Suppressor macrophage treated with lipopolysaccharide for 4 hours (primary cell): ENCODE measurements at places on chromosomes 7 and 10.

GRCh38 chr10:84191106-84191505, 3.2 kb upstream of the CDHR1 start:
- DNase-seq: no peak

DNA sequence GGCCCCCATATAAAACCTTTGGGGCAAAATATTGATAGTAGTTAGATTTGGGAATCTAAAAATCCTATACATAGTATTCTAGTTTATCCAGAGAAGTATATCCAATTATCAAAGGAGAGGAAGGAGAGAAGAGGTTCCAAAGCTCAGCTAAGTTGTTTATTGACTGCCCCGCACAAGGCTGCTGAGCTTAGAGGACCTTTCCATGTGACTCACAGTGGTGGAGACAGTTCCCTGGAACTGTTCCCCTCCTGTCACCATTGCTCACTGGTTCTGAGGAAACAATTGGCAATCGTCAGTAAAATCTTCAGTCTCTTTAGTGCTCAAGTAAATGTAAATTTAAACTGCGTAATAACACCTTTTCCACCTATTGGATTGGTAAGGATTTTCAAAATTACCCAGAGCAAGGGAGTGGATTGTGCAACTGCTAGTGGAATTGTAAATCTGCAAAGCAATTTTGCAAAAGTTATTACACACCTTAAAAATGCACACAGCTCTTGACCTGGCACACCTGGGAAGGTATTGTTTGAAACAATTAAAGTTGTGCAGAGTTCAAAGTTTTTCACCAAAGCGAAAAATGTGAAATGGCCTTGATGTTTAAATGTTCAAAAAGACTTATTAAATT, 63.1 kb downstream of the EEPD1 start:
- peak; percentile 77 for DNase-seq

GRCh38 chr7:15936991-15937390, 250.5 kb upstream of the MEOX2 start:
- DNase-seq: no peak

DNA sequence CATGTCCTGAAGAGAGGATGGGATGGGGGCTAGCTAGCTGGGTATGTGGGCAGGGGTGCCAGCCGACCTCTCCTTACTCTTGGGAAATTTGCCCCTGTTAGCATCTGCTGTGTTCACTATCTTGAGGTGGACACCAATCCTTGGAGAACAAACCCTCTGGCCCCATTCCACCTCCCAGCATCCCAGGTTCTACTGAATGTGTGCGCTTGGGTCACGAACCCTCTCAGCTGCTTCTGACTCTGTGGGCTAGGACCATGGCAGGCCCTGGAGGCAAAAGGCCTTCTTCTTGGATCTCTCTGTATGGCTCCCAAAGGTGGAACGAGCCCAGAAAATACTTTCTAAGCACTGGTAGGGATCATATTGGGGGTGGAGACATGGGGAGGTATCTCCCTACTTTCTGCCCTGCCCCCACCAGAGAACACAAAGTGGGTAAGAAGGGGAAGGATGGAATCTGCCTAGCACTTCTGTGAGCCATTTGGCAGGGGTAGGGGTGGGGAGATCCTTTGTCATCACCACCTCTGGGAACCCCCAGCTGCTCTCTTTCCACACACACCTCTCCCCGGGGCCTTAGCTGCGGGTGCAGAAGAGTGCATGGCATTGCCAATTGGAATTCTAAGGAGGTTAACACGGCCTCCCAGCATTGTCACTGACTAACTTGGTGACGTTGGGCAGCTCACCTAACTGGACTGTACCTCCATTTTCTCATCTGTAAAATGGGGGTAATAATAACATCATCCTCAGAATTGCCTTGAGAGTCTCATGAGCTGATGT, 7.7 kb downstream of the UNC5B start:
- DNase-seq: no peak

DNA sequence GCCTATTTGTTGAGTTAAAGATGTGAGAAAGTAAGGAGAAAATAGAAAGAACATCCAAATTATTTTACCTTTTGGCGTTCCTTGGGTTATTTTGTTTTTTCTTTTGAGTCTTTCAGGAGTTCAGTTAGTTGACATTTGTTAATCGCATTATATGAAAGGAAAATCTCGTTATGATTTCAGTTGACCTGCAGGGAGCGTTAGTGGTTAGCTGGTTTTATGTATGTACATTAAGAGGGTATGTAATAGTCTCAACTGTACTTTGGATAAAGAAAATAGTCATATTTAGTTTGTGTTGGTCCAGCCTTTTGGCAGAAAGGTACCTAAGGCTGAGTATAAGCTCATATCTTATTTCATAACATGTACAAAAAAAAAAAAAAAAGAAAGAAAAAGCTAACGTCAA, 4.0 kb downstream of the BMPER start:
- no peak for DNase-seq

DNA sequence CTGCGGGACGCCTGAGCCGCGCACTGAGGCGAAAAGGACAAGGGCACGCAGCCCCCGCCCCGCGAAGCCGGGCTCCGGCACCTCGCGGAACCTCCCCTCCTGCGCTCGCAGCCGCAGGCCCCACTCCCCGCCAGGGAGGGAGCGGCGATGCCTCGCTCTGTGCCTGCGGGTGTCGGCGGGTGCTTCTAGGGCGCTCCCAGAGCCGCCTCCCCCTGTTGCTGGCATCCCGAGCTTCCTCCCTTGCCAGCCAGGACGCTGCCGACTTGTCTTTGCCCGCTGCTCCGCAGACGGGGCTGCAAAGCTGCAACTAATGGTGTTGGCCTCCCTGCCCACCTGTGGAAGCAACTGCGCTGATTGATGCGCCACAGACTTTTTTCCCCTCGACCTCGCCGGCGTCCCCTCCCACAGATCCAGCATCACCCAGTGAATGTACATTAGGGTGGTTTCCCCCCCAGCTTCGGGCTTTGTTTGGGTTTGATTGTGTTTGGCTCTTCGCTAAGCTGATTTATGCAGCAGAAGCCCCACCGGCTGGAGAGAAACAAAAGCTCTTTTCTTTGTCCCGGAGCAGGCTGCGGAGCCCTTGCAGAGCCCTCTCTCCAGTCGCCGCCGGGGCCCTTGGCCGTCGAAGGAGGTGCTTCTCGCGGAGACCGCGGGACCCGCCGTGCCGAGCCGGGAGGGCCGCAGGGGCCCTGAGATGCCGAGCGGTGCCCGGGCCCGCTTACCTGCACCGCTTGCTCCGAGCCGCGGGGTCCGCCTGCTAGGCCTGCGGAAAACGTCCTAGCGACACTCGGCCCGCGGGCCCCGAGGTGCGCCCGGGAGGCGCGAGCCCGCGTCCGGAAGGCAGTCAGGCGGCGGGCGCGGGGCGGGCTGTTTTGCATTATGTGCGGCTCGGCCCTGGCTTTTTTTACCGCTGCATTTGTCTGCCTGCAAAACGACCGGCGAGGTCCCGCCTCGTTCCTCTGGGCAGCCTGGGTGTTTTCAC, 519 bp downstream of the ITGB8 start:
- peak; percentile 67 for DNase-seq

DNA sequence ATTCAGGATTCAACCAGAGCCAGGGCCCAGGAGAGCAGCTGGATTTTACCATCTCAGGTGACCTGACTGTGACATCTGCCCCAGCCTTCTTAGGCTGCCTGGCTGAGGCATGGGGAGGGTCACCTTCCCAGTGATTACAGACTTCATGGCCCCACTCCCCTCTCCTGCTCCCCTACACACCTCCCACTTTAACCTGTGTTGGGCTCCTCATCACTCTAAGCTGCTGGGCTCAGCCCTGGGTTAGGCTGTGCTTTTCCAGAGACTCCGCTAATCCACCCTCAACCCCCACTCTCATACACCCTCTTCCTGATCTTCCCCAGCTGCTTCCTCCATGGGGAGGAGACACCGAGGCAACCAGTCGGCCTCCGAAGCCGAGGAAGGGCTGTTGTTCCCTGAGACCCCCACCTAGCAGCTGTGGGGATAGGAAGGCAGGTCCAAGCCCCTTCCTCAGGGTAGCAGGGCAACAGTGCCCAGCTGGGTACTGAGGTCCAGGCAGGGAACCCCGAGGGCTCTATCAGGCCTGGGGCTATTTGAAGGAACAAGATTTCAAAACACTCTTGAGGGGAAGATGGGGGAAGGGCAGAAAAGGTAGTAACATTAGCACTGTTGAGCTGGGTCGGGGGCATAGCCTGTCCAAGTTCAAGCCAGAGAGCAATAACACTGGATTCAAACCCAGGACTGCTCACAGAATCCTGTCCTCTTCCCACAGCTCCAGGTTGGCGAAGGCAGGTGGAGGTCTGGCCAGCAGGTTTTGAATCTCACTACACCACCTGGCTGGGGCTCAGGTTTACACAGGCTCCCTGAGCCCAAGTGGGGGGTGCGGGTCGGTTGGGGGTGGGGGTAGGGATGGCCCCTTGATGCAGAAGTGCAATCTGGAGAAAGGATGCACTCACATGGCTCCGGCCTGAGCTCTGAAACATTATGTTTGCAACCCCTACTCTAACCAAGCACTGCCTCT, 1.8 kb downstream of the IMPDH1 start:
- no peak for DNase-seq

- DNase-seq: no peak
Observed at GRCh38 chr10:24505759-24506158, 217.9 kb downstream of the ARHGAP21 start.

DNA sequence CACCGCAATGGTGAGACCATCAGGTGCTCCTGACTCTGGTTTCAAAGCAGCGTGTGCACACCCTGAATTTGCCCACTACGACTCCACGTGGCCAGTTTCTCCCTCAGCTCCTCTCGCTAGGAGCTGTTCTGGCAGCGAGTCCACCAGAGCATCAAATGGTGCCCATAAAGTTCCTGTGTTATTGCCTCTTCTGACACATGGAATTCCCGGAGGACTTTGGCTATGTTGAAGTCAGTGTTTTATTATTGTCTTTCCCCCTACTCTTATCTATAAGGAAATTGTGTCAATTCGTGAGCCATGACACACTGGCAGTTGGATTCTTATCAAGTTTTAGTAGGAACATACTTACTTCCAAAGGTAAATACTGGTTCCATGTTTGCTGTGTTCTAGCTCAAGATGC, 53.9 kb upstream of the NPVF start:
- DNase-seq: no peak

DNA sequence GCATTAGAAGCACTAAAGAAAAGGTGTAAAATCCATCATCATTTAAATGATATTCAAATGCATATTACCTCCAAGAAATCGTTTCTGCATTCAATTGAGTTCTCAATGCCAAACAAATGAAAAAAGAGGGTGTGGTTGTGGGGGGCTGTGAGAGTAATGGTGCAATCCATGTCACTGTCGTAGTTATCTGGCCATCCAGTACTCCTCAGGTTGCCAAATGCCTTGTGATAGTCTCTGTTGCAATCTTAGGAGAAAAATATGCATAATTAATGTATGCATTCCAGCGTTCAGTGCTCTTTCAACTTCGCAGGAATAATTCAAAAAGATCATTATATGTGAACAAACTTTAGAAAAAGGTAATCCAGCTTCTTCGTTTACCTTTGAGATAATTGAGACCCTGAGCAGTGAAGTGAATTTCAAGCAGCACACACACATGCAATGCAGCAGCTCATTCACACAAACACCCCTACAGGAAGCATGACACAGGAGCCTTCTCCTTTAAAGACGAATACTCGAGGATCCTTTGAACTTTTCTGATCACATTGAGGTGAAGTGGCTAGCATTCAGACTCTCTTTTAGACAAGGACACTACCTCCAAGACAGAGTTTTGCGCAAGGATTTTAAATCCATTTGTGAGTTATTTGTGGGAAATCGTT, 73.4 kb downstream of the OR13A1 start:
- no peak for DNase-seq

DNA sequence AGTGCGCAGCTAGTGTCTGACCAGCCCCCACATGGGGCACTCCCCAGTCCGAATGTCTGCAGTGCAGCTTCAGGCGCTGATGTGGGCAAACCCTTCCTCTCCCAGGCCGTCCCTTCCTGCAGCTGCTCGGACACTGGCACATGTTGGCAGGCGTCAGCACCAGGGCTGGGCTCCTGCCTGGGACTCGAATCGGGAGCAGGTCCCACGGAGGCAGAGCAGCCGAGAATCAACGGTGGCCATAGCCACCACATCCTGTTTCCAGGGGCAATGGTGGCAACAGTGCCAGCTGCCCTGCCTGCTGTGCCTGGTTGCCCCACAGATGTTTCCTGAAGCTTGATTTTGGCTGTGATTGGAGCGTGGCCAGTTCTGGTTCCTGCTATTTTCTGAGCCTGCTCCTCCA, 65.8 kb downstream of the MGMT start:
- no peak for DNase-seq

DNA sequence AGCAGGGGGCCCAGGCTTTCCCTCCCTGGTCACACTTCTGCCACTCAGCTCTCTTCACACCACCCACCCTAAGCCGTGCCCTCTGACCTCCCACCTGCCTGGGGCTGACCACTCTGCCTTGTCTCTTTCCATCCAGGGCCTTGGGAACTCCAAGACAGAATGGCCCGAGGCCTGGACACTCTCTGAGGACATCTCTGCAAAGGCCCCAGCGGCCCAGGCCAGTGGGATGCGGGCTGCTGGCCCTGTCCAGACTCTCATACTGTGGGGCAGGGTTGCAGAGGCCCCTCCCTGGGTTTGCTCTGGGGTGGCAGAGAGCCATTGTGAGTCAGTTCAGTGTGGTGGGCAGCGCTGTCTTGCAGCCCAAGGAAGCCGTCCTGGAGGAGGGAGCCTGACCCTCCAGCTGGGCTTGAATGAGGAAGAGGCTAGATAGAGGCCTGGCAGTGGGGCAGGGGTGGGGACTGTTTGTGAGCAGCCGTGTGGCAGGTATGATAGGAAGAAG, 39.9 kb upstream of the RABGEF1 start:
- no peak for DNase-seq

DNA sequence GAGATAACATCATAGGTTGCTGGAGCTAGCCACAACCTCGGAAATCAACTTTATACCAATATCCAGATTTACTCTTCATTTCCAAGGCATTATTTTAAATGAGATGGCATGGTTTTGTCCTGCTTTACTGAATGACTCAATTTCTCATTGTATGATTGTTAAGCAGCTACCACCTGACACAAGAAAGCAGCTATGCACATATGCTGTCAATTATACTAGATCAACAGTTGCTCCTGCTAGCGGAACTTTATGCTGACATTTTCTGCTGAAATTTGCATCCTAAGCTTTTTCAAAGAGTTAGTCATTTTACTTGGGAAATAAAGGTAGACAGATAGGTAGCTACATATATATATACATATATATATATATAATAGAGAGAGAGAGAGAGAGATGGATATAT, 8.9 kb upstream of the CH25H start:
- DNase-seq: no peak

GRCh38 chr10:131677671-131678070, 223.1 kb upstream of the PPP2R2D start:
- no peak for DNase-seq

GRCh38 chr10:132899054-132899750, 43.2 kb downstream of the CFAP46 start:
- DNase-seq: no peak

DNA sequence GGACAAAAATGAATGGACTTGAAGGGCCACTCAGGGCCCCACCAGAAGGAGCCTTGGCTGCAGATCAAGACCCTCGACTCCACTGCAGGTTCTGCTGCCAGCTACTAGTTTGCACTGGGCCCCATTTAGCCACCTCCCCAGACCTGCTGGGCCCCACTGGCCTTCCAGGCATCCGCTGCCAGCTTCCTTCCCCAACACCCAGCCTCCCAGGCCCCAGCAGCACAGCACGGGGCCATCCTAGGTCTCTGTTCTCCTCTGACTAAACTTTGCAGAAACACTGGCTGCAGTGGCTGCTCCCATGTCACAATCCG, 277.4 kb upstream of the KLF14 start:
- peak; percentile 54 for DNase-seq
